ENCODE measurements at places on chromosomes 2 and 18.

DNA sequence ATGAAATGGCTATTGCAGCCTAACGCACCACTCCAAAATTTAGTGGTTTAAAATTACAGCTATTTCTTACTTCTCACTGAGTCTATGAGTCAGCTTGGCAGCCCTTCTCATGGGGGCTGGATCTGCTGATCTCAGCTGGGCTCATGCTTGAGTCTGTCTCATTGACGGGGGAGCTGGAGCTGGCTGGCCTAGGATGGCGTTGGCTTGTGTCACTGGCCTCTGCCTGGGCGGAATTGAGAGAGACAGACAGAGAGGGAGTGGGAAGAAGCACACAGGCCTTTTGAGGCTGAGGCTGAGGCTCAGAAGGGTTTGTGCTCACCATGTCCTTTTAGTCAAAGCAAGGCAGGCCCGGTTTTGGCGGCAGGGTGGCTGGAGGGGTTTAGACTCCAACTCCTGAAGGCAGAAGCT, 412.1 kb upstream of the MYT1L start:
- DNase-seq = peak; percentile 42

- DNase-seq = no peak
Observed at GRCh38 chr18:54557958-54558357, 33.1 kb upstream of the DYNAP start.

DNA sequence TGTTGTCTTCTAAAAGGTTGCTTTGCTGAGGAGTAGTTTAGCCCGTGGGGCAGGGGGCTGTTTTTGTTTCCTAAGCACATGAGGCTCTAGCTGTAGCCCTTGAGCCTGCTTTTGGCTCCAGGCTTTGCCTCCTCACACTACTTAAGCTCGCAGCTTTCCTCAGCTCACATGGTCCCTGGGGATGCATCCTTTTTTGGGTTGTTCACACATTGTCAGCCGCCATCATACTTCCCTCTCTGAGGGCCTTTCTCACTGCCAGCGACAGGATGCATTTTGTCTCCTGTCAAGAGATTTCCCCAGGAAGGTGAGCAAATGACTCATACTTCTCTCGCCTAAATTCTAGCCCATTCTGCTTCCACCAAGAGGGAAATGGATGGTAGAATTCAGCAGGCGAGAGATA, 279.5 kb upstream of the PKDCC start:
- no peak for DNase-seq

GRCh38 chr2:24163186-24163585, 11.7 kb upstream of the FAM228A start:
- no peak for DNase-seq

DNA sequence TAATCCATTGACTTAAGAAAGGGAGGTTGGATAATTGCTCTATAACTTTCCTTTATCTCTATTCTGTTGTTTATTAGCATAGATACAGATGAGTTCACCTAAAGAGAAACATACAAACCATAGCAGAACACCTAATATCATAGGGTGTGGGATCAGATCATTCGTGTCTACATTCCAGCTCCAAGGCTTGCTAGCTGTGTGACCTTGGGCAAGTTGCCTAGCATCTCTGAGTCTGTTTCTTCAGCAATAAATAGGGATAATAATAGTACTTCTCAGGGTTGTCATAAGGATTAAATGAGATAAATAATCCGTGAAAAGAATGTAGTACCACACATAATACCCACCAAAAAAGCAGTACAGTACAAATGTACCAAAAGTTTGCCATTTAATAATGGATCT, 126.2 kb downstream of the PLB1 start:
- no peak for DNase-seq

DNA sequence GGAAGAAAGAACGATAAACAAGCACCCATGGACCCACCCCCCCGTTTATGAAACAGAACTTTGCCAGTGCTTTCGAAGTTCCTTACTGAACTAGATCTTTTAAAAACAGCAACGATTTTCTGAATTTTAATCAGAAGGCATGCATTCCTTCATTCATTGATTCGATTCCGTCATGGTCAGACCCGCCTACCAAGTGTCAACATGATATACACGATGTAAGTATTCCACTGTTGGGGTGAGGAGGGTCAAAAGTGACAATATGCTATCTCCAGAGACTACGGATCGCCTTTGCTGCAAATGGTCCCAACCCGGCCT, 316 bp upstream of the FMNL2 start:
- no peak for DNase-seq

GRCh38 chr2:232951891-232952290, 61.2 kb downstream of the NGEF start:
- DNase-seq = no peak

GRCh38 chr2:164841719-164842623, at the start of gene COBLL1:
TSS of gene COBLL1 (minus strand) at chr2:164841823. CDS start at chr2:164841196, 627 bp downstream.
- DNase-seq = no peak

DNA sequence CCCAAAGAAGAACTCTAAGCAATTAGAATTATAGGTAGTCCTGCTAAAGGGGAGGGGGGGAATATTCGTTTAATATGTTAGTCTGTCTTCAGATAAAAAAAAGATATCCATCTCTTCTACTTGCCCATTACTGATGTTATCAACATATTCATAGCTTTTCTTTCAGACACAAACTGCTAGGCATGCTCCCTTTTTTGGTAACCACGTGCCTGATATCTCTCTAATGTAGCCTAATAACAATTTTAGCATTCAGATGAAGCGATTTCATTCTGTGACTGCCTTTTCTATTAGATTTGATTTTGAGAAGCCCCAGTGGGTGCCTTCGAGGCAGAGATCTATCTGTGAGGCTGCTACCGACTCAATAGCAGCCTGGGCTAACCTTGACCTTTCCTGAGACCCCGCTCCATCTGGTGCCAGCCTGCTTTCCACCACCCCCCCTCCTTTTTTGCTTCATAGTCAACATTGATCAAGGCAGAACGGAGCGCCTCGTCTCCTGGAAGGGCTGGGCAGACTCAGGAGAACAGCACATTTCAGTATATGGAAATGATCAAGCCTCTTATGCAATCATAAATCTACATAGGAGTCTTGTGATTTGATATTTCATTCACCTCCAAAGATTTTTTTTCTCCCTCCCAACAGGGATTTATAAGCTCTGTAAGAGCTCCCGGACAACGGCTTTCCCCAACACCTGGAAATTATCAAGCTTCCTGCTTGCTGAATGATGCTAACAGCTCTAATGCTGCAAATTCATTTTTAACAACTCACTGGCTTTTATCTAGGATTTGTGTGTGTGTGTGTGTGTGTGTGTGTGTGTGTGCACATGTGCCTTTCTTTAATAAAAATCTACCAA, 14.7 kb upstream of the BCL11A start:
- no peak for DNase-seq

DNA sequence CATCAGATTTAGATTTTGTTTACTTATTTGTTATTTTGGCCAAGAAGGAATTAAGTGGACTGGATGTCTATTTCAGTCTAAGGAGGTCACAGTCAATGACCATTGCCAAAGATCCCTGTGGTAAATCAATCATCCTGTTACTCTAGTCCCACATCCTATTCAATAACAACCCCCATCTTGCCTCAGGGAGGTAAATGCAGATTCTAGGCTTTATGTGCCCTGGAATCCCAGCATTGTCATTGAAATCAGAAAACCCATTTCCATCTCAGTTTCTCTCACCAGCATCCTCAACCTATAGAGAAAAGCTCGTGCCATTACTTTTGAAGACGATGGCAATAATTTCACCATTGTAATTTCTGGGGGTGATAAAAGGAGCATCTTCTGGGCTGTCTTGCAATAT, 71.8 kb downstream of the SKA1 start:
- no peak for DNase-seq

GRCh38 chr18:54220406-54220805, 4.1 kb downstream of the MBD2 start:
- DNase-seq = no peak

GRCh38 chr2:99377879-99378278, 40.7 kb downstream of the EIF5B start:
- DNase-seq = no peak

DNA sequence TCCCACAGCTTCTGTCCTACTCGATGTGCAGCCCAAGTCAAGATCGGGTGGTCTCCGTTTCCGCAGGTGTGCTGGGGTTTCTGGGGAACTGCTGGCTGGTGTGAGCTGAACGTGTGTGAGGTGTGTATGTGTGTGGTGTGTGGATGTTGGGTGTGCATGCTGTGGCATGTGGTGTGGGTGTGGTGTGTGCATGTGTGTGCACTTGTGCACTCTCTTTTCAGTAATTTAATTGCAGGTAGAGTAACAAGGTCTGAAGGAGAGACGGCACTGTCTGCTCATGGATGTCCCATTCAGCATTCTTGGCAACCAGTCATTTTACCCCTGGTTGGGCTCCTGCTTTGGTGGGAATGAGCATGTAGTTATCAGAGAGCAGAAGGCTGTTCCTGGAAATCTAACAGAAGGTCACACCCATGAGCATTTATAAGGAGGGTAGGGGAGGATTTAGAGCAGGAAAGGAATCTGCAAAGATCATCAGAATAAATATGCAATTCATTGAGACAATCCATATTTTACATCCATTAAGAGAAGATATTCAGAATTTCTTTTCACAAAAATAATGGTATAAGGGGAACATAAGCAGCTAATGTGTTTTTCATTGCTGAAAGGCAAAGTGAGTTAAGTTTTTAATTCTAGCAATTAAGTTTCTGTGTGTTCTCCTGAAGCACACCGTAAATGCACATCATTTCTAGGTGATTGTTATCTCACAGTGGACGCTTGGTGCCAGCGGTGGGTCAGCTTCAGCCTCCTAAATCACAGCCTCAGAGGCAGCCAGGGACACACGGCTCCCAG, 60.7 kb downstream of the ADI1 start:
- no peak for DNase-seq

DNA sequence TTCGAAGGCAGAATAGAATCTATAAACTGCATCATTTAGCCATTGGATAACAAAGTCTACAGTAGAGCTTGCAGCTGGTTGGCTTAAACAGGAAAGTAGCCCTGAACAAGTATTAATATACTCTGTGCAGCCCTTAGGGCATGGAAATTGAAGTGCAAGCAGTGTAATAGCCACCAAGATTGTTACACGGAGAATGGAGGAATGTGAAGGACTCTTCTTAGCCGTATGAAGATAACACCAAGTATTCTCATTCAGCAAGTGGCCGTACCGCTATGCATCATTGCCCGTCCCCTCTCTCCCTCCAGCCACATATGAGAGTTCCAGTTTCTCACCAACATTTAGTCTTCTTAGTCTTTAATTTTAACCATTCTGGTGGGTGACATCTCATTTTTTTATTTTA, 40.5 kb downstream of the ANKRD12 start:
- DNase-seq = no peak

GRCh38 chr2:111705239-111705638, 178.8 kb downstream of the ANAPC1 start:
- DNase-seq = no peak

DNA sequence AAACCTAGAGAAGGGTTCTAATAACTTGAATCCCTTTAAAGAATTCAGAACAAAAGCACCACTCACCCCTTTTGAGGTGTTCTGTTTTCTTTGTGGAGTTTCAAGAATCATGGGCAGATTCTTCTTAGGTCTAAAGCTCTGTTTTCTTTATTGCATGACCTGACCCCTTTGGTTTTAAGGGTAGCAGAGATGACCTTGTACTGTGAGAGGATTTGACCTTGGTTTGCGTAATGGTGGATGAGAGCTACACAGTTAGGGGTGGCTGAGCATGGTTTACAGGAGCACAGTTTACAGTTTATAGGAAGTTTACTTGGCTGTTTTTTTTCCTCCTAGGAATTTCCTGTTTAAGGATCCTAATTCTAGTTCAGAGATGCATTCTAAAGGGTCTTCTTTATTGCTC, 1095.6 kb upstream of the NRXN1 start:
- DNase-seq = no peak

DNA sequence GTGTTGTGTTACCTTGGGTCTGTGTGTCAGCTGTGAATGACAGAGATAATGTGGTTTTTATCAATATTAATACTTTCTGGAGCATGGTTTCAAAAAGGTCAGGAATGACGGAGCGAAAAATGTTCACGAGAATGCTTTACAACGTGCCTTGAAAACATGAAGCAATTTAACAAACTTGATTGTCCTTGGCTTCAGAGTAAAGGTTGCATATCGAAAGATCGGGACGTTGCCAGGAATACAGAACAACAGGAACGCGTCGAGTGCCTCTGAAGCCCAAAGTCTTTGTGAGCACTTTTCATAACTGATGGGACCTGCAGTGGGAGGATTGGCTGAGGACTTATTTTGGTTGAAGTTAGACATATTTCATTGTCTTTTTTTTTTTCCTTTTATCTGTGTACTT, 206.1 kb downstream of the ZNF407 start:
- DNase-seq = no peak

- no peak for DNase-seq
Observed at GRCh38 chr2:8510519-8510918, 171.3 kb upstream of the ID2 start.

GRCh38 chr18:44716697-44717163, 36.0 kb downstream of the SETBP1 start:
- DNase-seq = no peak

DNA sequence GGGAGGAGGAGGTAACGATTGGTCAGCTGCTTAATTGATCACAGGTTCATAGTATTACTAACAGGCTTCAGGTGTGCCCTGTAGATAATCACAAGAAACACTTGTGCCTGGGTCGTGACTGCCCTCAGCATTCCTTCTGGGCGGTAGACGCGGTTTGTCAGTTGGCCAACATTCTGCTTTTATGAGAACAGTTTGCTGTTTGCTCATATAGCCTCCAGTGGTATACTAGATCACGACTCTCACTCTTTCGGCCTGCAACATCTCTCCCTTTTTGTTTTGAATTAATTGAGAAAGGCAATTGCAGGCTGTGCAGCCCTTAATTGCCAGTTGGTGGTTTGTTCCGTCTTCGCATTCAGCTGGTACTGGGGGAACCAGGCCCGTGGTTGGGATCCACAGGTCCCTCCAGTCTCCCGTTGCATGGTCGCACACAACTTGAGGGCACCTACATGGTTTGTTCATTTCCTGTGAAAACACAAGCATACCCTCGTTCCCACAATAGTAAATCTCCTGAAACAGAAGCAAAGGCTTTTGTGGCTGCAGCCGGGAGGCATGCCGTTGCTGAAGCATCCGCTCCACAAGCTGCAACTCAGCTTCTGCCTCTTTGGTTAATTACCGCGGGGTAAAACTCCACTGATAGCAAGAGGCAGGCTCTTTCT, 30.3 kb upstream of the GPR17 start:
- DNase-seq = no peak

- DNase-seq = no peak
Observed at GRCh38 chr2:233772153-233772552, 6.0 kb upstream of the MROH2A start.

DNA sequence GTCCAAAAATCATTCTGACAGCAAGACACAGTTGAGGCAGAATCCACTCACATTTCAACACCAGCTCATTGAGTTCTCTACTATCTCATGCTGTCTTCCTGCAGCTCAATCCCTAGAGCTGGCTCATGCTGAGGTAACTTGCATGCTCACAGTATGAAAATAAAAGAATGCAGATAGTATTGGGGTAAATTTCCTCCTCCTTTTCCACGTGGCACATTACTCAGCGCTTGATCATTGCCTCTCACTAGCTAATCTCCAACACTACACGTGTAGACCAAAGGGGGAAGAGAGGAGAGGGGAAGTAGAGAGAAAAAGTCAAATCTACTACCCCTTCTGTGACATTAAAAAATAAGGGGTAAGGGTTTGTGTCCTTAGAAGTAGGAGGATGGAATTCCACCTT, 300.6 kb downstream of the AFF3 start:
- DNase-seq = no peak

- no peak for DNase-seq
Observed at GRCh38 chr2:236974752-236975151, 110.9 kb upstream of the COPS8 start.

Measured in C1 segment of cervical spinal cord (tissue), 14 donors.